WERI-Rb-1 (cell line): ENCODE measurements at places on chromosomes 7 and 10.

- no peak for DNase-seq
Measured at GRCh38 chr10:43970018-43970698, 321.5 kb upstream of the ZNF32 start.

DNA sequence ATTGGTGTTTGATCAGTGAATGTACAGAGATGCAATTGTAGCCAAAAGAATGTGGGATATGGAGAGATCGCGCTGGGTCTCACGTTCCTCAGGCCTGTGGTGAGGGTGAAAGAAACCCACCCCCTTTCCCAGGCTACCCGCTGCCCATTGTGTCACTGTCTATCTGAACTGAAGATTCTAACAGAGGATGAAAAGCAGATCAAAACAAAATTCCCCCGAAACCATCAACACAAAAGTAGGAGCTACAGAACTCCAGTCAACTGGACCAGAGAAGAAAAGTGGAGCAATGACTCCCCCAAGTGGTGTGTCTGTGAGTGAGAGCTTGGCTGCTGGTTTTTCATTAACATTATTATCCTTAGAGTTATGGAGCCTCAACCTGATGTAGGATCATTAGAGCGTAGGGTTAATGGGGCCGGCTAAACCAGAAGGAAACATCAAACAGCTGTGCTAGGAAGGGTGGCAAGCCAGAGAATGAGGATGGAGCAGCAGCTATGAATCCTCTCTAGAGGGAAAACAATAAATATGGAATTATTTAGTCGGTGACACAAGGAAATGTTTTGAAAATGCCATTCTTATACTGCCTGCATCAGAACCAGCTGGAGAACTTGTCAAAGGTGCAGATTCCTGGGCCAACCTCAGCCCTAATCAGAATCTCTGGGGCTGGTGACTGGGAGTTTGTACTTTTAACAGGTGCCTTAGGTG, 38.3 kb downstream of the AKR1B1 start:
- DNase-seq = peak; percentile 68

GRCh38 chr10:52314822-52315552, 906 bp downstream of the DKK1 start:
- no peak for DNase-seq

DNA sequence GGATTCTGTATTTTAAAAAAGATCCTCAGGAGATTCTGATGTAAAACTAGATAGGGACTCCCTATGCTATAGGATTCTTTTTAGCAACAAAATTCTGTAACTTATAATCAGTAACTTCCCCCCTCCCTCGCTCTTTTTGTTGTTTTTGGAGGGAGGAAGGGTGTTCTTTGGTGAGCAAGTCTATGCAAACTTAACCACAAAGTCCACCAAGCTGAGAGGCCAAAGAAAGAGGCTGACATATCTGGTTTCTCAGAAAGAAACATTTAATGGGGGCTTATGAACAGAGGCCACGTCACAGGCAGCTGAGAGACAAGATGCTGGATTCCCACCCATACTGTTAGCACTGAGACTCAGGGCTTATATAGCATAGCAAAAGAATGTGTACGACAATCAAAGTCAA, 14.3 kb upstream of the ABCB5 start:
- DNase-seq = no peak

DNA sequence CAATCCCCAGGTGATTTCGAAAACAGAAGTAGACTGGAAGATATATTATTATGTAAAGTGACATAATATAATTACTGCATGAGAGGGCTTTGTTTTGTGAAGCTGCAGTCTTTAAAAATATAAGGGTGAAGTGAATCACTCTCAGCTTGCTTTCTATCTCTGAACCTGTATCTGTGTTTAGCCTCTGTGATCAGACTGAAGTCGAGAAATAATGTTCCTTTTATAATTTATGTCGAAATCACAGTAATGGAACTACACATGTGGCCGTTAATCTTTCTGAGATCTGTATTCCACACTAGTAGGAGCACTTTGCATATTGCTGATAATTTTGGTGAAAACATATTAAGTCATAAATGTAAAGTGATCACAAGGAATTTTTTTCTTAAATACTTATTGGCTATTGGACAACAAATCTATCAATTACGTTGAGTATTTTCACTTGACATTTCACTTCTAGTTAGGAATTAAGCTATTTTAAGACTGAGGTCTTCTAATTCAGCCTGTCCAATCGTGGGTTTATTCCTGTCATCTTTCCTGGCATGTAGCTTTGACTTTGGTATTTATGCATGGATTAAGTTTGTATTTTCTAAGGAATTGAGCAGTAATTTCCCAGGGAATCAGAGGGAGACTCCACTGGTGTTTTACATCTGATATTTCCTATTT, 268.2 kb upstream of the POT1 start:
- DNase-seq = no peak

- DNase-seq = no peak
Measured at GRCh38 chr10:117936566-117936965, 110.2 kb downstream of the RAB11FIP2 start.

- no peak for DNase-seq
Measured at GRCh38 chr10:131770946-131771633, 129.7 kb upstream of the PPP2R2D start.

DNA sequence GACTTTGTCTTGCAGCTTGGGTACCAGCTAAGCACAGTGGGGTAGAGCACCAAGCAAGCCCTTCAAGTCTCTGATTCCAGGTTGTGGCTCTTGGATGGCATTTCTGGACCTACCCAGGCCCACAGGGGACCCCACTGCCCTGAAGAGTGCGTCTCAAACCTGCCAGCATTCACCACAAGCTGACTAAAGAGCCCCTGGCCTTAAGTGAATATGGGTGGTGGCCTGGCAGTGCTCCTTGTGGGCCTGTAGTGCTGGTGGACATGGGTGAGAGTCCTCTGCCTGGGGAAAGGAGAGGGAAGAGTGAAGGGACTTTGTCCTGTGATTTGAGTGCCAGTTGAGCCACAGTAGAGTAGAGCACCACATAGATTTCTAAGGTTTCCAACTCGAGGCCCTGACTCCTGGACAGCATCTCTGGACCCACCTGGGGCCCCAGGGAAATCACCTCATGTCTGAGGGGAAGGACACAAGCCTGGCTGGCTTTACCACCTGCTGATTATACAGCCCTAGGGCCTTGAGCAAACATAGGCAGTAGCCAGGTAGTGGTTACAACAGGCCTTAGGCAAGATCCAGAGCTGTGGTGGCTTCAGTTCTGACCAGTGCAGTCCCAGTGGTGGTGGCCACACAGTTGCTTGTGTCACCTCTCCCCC, 23.7 kb downstream of the GSDME start:
- DNase-seq = no peak

- no peak for DNase-seq
Measured at GRCh38 chr10:4532976-4533375, 293.0 kb upstream of the AKR1E2 start.

- no peak for DNase-seq
Measured at GRCh38 chr10:47184724-47185330, 115.2 kb upstream of the GDF10 start.

DNA sequence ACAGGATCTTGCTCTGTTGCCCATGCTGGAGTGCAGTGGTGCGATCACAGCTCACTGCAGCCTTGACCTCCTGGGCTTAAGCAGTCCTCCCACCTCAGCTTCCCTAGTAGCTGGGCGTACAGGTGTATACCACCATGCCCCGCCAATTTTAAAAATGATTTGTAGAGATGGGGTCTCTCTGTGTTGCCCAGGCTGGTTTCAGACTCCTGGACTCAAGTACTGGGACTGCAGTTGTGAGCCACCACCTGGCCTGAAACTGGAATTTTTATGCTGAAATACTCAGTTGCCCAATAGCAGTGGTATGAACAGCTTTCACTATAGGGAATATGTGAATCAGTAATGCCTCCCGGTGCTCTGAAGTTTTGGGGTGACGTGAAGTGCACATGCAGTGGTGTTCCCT, 7.6 kb downstream of the ZRANB1 start:
- no peak for DNase-seq

- DNase-seq = no peak
Measured at GRCh38 chr10:73368238-73368637, 9.6 kb upstream of the CFAP70 start.

DNA sequence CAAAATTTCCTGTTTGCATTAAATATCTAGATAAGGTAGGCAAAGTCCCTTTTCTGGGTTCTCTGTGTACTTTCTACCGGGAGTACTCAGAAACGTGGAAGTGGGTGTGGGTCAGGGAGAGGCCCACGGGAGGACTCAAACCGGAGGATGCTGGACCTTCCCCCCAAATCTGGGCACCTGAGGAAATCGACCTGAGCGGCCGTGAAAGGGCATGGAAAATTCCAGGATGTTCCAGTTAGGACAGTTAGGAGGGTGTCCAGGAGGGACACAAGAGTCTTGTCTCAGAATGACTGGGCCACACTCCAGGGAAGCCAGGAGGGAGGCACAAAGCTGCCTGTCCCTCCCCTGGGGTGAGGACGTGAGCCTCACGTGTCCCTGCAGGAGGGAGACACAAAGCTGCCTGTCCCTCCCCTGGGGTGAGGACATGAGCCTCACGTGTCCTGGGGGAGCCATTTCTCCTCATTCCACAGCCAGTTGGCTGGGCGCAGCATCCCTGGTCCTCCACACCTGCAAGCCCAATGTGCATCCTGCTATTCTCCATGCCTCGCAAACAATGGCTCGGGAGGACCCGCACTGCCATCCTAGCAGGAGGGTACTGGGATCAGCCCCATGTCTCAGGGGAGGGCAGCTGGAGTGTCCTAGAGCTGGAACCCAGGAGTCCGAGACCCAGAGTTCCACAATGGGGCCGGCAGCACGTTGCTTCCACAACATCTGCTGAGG, 190.5 kb upstream of the PPP2R2D start:
- no peak for DNase-seq

- DNase-seq = no peak
Measured at GRCh38 chr7:98719396-98719795, 102.3 kb downstream of the NPTX2 start.

GRCh38 chr10:117647306-117647705, 104.8 kb downstream of the EMX2 start:
- no peak for DNase-seq
